ENCODE measurements at places on chromosomes 7 and 10.
A peak's percentile ranks its signal among the peaks of the same experiment; 100 is the strongest.

DNA sequence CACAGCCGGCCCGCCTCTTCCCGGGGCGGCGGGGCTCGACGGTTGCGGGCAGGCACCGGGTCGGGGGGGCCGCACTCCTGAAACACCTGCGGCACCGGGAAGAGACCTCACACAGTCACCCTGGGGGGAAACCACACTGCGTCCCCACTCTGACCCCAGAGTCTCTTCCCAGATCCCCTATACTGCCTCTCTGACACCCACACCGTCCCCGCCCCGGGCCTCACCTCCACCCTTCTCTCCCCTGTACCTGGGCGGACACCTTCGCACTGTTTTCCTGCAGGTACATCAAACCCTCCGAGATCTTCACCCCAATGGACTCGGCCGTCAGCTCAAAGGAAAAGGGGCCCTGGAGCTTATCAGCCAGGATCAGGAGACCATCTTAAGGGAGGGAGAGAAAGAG lies 3.4 kb upstream of the GAL3ST4 start:
- no peak for DNase-seq

DNA sequence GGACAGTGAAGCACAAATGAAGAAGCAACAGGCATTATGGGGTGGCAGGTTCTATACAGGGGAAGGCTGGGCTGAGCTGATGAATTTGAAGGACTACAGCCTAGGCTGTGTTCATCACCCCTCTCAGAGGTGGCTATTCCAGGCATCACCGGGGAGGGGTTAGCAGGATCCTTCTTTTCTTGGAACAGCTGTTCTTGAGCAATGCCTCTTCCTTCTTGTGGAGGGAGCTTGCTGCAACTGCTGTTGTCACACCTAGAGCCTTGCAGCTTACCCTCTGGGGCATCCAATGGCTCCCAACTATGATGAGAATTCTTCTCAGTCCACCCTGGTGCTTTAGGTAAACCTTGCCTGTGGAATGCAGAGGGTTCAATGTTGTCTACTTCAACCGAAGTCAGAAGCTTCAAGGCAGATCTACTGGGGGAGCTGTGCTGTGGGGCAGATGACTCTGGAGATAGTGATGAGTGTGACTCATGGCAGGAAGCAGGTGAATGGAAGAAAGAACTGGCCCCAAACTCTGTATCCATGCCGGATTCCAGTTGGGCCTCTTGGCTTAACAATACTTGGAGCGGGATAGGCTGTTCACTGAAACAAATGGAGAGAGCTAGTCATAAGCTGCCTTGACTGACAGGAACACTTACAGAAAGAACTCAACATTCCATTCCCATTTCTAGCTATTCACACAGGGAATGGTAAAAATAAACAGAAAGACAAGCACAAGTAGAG lies 21.5 kb upstream of the PPP3CB start:
- DNase-seq: no peak

- no peak for DNase-seq
Measured at GRCh38 chr10:1738950-1739349, 1.6 kb upstream of the ADARB2 start.

DNA sequence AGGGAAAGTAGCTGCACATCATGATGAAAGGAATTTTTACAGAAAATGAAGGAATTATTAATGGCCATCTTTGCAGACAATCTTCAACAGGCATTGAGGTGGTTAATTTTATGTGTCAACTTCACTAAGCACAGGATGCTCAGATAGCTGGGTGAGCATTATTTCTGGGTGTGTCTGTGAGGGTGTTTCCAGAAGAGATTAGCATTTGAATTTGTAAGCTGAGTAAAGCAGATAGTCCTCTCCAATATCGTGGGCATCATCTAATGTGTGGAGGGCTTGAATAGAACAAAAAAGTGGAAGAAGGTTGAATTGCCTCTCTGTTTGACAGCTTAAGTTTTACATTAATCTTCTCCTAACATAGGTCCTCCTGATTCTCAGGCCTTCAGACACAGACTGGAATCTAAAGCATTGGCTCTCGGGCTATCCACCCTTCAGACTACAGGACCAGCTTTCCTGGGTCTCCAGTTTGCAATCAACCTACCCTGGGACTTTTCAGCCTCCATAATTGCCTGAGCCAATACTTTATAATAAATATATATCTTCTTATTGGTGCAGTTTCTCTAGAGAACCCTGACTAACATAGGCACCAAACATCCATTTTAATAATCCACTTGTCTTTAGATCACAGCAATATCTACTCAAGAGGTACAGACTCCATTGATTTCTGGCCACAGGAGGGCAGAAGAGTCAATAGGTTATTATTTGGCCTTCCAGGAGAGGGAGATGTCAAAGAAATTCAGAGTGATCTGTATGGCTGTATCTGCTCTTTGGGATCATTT lies 10.5 kb upstream of the CRPPA start:
- peak; percentile 45 for DNase-seq

DNA sequence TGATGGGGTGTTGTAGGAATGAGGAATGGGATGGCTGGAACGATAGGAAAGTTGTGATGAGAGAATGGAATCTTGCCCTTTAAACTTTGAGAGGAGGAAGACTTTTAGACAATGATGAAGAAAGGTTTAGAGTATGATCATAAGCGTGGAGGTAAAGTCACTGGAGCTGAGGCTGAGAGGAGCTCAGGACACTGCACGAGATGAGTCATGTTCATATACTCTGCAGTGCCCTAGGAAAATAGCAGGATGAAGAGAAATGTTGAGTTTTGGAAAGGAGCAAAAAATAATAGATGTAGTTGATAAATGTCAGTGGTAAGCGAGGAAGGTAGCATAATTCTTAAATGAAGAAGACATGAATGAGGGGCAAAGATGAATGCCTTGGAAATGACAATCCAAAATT lies 28.3 kb upstream of the CUL1 start:
- no peak for DNase-seq

GRCh38 chr10:3452683-3453361 lies 280.2 kb upstream of the PITRM1 start:
- no peak for DNase-seq

DNA sequence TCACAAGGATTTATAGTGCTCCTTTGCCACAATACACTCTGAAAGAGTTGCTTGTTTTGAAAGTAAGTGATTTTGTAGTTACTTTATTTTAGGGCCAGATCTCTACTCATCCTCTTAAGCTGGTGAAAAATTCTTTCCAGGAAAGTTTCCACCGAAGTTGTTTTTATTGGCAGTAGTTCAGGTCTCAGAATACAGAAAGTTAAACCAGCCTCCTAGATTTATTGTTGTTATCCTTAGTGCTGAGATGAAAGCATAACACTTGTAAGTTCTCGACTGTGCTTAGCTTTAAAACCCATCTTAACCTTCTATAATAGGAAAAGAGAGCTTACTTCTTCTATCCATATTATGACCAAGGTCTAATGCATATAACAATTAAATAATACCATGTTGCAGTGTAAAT lies 5.5 kb downstream of the AP3M1 start:
- no peak for DNase-seq

DNA sequence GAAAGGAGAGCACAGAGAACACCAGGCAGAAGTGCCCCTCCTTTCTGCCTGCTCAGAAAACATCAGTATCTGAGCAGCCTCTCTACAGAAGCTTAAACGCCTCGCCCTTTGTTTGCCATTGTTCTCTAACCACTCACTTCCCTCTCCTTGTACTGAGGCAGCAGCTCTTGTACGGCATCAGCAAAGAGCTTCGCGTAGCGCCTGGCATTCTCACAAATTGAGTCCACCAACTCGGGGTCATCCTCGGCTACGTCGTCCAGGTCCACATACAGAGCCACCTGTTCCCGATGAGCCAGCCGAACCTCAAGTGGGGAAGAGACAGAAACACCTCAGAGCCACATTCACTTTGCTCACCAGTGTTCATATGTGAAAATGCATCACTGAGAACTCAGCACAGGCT lies 1.7 kb downstream of the MCM7 start:
- DNase-seq: no peak

GRCh38 chr10:53489335-53490182 lies 717.0 kb upstream of the MBL2 start:
- DNase-seq: no peak

GRCh38 chr10:36671607-36672006 lies 453.8 kb upstream of the ANKRD30A start:
- DNase-seq: no peak

- no peak for DNase-seq
Measured at GRCh38 chr10:28892818-28893547, 215.7 kb downstream of the BAMBI start.

DNA sequence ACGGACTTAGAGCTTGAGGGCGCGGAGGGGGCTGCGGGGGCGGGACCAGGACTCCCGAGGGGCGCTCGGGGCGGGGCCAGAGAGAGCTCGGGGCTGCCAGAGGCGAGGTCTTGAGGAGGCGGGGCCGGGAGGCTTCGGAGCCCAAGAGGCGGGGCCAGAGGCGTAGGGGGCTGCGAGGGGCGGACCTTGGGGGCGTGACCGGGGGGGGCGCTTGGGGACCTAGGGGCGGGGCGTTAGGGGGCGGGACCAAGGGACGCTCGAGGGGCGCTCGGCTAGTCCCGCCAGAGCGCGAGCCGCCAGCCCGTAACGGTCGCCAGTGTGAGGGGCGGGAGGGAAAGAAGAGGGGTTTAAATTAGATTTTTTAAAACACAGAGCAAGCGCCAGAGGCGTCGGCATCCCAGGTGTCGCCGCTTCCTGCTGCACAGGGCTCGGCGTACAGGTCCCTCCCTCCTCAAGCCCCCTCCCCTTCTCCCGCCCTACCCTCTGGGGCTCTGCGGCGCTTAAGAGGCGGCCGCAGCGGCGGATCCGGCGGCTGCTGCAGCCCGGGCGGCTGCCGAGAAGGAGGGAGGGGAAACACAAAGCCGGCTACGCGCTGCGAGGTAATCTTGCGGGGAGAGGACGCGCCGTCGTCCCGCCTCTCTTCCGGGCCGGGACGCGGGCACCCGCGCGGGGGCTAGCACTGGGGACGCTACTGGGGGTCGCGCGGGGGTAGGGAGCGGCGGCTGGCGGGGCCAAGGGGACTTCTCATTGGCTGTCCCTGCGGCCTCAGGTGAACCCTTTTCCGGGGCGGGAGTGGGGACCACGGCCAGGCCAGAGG lies at the start of gene ADD3:
Gene ADD3 (plus strand): TSS at position 284 of the 817 bp plus-strand sequence. CDS start 92,670 bp downstream, outside the sequence.
- peak; percentile 89 for DNase-seq

- no peak for DNase-seq
Measured at GRCh38 chr7:114653364-114654088, 238.9 kb downstream of the FOXP2 start.

DNA sequence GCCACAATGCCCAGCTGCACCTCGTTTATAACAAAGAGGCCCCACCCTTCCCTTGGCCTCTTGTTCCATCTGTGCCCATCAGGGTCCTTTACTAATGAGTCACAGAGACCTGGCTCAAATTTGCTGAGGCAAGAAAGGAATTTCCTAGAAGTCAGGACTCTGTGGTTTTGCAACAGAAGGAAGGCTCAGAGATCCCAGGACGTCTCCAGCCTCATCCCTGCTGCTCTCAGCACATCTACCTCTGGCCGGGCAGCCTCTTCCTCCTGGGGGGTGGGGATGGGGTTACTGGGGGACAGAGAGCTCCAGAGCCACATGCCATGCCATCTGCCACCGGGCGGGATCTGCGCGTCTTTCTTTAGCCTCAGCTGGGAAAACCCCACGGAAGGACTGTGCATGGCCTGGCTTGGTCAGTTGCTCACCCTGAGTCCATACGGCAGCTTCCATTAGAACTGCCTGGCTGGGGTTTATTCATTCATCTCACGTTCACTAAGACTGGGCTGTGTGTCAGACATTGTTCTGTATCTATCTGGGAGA lies 41.9 kb upstream of the PSMG3 start:
- no peak for DNase-seq

- DNase-seq: no peak
Measured at GRCh38 chr7:85039196-85039923, 147.5 kb downstream of the SEMA3D start.

DNA sequence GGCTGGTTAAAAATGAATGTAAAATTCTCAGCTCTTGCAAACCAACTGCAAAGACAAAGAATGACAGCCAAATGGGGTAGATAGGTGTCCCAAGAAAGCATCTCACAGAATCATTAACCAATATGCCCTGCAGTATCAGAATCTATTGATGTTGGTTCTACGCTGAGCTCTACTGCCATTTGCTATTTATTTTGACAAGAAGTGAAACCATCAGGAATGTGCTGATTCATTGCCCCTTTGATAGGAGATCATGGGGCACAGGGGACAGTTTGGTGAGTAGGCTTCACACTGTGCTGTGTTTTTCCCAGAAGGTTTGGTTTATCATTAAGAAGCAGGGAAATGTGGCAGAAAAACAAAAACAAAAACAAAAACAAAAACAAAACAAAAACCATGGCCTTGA lies 19.4 kb upstream of the CDC14C start:
- no peak for DNase-seq

- DNase-seq: no peak
Measured at GRCh38 chr10:97168645-97169044, 17.1 kb downstream of the SLIT1 start.

- no peak for DNase-seq
Measured at GRCh38 chr10:88676283-88677060, 12.2 kb downstream of the LIPF start.

- no peak for DNase-seq
Measured at GRCh38 chr7:87687653-87688254, 59.6 kb downstream of the RUNDC3B start.

DNA sequence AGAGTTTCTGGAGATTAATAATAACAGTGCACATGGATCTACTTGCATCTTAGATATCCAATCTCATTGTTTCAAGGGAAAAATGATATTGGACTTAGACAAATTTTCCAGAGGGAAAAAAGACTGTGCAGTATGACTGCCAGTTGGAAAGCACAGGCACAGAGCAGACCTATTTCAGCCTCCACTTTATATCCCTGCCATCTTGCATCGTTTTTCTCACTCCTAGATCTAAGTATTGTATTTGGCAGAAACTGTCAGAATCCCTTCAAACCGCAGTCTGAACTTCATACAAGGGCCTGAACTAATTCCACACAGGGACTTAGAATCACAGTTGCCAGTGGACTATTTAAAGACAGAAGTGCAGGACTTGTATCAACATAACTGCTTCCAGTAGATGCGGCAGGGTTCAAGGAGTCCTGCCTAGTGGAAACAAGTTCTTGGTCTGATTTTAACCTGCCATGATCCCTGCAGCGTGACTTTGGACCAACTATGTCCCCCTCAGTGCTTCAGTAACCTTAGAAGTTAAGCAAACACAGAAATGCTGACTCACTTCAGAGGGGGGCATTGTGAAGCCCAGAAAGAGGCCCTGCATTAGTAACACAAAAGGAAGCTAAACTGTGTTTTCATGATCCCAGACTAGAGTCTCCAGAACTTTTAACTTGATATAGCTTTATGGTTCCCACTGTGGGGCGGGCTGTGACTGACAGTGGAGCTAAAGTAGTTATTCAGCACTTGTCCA lies 95.7 kb upstream of the PALS2 start:
- DNase-seq: no peak

GRCh38 chr7:15199482-15199881 lies 296.9 kb upstream of the DGKB start:
- no peak for DNase-seq

DNA sequence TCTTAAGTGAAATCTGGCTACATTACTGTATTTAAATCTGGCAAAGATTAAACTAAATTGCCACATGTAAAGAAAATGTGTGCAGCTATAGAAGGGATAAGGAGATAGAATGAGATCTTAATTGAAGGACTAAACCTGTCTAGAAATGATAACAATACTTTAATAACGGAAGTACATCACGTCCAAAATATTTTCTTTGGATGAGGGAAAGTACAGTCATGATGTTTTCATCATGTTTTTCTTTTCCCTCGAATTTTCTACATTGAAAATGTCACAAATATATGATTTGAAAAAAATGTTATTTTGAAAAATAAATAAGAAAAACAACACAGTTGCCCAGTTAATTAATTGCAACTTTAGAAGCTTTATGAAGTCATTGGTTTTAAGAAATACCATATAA lies 143.9 kb downstream of the ETV1 start:
- DNase-seq: no peak

- no peak for DNase-seq
Measured at GRCh38 chr7:109549471-109550193, 980.0 kb downstream of the DNAJB9 start.
